Hematopoietic multipotent progenitor cell treated with erythropoietin and hydrocortisone succinate and interleukin-3 and kit ligand, for 8 days (in vitro differentiated cells): ENCODE measurements at places on chromosomes 5 and 9.
A peak's percentile ranks its signal among the peaks of the same experiment; 100 is the strongest.

GRCh38 chr5:157478726-157479125 is 18.7 kb downstream of the NIPAL4 start:
- DNase-seq = no peak

DNA sequence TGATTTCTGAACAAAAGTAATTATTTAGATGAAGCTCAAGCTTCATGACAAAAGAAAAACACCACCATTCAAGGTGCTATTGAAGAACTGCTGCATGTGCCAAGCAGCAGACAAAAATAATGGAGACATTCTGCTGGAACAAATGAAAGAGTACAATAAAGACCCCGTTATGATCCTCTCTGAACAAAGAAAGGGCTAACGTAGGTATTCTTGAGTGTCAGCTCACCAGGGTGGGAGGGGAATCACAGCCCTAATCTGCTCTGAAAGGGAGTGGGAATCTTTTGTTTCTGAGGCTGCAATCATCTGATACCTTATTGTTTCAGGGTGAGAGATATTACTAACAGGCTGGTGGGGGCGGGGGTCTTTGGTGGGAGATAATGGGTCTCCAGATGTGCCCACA is 15.4 kb downstream of the CEMIP2 start:
- DNase-seq = no peak

DNA sequence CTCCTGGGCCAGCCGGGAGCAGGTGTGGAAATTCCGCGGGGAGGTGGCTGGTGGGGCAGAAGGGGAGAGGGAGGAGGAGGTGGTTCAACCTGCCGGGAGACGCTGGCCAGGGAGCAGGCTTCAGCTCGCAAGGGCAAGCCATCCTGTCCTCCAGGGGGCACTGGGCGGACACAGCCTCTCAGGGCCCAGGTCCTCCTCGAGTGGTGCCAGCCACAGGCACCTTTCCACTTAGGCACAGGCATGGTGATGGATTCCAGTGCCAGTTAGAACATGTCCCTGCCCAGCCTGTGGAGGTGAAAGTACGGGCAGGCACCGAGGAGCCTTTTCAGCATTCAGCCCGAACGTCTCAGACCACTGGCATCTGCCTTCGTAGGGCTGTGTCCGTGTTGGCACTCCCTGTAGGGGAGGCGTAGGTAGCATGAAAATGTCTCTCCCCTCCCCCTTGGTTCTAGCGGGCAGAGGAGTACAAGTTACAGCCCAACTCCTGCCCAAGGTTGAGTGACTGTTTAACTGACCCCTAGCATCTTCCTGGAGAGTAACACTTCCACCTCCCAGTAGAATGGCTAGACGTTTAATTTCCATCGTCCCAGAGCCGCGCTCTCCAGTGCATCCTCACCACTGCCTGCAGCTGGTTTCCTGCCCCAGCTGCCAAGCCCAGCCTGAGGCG is 48.9 kb downstream of the DAB2IP start:
- peak; percentile 16 for DNase-seq

DNA sequence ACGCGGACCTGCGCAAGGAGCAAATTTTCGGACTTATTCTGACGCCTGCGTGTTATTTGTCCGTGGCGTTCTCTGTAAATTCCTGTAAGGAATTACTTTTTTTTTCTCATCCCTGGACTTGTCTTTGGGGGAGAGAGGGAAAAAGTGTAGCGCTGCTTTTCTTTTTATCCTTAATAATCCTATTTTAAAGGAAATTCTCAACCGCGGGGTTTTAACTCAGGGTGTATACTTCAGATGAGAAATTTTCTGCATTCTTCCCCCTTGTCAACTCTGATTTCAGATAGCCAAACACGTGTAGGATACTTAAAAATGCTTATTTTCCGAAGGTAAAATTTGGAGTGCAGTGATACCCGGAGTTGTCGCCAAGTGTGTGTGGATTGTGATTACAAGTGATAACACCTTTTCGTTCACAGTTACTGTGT is 853 bp downstream of the DCP2 start:
- DNase-seq = peak; percentile 45

DNA sequence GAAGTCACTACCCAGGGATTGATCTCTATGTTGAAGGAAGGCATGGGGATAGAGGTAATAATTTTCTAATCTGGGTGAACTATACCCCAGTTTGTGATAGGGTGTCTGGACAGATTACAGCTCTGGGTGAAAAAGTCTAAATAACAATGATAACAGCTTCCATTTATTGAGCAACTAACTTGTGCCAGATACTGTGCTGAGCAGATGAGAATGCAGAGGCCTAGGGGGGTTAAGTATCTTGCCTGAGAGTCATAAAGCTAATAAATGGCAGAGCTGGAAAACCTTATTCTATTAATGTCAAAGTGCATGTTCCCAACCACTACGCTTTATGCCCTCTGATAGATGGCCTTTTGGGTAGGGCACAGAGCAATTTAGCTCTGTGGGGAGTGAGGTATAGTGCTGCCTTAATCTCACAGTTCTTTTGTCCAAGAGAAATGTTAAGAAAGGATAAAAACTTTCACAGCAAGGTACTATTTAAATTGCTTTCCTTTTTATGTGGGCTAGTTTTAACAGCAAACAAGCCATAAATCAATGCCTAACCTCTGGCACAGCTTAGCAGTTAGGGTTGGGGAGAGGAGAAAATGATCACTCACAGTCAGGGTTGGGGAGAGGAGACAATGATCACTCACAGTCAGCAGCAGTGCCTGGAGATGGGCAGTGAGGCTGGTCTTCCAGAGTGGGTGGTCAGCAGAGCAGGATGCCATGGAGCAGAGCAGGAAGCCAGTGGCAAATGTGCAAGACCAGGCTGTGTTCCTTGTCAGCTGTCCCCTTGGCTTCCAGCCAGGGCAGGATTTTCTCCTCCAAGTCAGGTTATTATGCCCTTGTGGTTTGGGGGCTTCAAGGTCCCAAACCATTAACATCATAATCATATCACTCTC is 187.0 kb downstream of the CARTPT start:
- DNase-seq = no peak

- no peak for DNase-seq
Observed at GRCh38 chr5:141586246-141586645, 32.6 kb downstream of the DIAPH1 start.

DNA sequence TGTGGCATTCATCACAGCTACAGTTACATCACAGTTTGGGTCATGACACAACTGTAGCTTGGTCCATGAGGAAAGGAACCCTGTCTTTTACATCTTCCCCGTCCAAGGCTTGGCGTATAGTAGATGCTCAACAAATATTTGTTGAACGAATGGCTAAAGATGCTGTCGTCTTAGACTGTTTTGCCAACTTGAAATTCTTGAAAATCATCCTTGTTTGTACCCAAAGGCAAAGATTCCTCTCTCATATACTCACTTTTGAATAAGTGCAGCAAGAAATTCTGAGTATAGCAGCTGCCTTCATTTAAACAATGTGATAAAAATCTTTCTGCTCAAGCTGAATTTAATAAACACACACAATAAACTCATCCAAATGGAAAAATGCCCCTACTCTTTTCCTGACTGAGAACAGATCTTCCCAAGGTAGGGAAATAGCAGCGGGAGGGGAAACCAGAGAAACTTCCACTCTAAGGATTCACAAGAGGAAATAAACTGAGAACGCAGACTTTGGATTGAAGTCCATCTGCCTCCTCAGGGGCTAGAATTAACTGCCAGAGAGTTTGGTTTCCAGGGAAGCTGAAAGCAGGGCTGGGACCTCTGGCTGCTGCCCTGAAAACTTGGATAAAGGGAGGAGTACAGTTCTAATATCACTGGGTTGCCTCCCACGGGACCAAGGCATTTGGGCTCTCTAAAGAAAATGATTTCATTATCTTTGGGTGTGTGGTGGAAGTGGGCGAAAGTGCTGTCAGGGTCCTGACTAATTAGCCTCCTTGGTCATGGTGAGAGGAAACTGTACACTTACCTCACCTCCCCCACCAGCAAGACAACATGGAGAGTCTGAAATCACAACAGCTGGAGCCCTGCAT is 99.1 kb downstream of the DPYSL3 start:
- DNase-seq = no peak

DNA sequence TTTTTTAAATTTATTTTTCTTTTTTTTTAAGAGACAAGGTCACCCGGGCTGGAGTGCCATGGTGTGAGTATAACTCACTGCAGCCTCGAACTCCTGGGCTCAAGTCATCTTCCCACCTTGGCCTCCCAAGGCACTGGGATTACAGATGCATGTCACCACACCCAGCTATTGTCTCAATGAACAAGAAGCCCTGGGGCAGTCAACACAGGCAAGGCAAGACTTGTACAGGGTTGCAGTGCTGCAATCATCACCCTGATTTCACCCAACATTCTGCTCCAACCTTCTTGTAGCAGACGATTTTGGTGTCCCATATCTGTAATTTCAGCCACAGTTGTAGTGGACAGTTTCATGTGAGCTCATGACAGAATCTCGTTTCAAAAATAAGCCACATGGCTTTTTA is 205.8 kb upstream of the KIF2A start:
- DNase-seq = no peak

GRCh38 chr5:149130121-149130914 is 11.0 kb upstream of the ABLIM3 start:
- DNase-seq = no peak

DNA sequence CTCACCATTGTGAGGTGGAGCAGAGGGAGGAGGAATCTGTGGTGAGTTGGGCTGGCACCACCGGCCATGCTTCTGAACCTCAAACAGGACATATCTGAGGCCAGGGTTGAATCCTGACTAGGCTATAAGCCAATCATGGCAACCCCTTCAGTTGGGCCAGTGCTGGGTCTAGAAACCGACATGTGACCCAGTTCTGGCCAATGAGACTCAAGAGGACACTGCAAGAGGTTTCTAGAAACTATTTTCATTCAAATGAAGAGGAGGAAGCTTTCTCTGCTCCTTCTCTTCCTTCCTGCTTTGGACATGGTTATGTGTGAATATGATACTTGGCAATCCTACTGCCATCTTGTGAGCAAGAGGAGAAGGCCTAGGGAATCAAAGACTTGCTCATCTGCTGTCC is 417.7 kb downstream of the SEMA5A start:
- DNase-seq = no peak

GRCh38 chr9:3989915-3990314 is 310.0 kb downstream of the GLIS3 start:
- DNase-seq = no peak

DNA sequence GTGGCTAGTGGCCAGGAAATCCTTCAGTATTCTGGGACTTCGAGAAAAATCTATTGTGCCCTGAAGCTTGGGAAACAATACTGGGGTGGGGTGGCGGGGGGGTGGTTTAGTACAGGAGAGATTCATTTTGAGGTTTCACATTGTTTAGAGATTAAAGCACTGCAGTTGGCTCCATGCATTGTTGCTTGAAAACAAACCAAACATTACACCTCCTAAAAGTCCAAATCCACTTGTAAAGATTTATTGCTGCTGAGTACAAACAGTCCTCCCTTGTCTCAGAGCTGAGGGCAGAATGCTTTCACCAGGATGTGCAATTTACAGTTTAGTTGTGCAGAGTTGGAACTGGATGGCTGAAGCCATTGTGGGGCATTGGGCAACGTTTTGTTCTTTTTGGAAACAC is 49.4 kb downstream of the GGTA1 start:
- no peak for DNase-seq

GRCh38 chr9:121310571-121310970 is 42.6 kb downstream of the GSN start:
- no peak for DNase-seq

DNA sequence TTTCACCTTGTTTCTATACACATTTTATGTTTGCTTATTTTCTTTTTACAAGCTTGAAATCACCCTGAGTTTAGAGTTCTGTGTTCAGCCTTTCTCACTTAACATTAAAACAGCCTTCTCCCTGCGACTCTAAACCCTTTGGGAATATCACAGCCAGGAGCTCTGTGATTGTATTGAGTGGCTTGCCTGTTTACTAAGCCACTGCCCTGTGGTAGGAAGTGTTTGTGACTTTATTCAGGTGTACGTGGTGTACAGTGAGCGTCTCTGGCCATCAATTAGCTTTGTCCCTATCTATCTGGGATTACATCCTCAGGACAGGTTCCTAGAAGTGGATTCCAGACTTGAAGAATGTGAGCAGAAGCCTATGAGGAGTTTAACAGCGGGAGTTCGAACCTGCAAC is 11.0 kb upstream of the NEURL1B start:
- no peak for DNase-seq

DNA sequence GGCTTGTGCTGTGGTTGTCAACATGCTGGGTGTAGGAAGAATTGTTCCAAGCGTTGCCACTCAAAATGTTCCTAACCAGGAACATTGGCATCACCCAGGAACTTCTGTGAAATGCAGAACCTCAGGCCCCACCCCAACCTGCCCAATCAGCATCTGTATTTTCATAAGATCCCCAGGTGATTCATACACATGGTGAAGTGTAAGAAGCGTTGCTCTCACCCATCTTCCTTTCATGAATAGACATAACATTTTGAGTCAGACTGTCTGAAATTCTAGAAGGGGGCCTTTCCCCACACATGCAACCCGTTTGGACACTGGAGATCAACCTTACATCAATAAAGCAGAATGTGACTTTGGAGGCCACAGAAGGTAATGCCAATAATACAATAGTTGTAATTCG is 9.3 kb upstream of the AFAP1L1 start:
- no peak for DNase-seq

- no peak for DNase-seq
Observed at GRCh38 chr5:77627869-77628674, 10.4 kb downstream of the OTP start.

- no peak for DNase-seq
Observed at GRCh38 chr5:143244990-143245389, 158.5 kb downstream of the NR3C1 start.

GRCh38 chr5:181053488-181054121 is 13.5 kb downstream of the BTNL9 start:
- no peak for DNase-seq

DNA sequence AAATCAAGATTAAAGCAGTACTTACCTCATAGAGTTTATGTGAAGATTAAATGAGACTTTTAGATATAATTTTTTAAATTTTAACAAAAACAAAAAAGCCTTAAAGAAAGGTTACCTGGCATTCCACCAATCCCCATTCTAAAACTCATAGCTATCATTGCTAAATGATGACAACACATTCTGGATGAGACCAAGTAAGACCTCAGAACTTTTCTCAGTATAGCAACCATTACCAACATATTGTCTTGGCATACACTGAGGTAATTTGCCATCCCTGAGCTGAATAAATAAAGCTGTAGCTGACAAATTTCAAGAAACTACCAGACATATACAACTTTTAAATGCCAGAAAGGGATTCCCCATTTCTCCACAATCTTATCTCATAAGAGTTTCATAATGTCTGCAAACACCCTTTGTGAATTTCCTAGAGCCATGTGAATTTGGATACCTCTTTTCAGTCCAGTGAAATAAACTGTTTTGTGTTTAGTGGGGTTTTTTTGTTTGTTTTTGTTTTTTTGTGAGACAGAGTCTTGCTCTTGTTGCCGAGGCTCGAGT is 29.5 kb downstream of the RANBP3L start:
- no peak for DNase-seq

DNA sequence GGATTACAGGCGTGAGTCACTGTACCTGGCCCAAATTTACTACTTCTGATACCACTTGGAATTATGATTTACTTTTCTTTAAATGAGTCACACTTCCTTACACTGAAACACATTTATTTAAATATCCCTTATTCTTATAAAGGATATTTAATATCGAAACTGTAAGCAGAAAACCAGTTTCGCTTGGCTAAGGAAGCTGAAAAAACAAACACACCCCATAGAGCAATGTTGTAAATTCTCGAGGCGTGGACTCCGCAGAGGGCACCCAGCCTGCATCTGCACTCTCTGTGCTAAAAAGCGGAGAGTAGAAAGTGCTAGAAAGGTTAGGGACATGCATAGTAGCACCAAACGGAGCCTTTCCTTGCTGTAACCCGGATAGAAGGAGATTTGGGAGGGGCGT is 86.5 kb downstream of the HMCN2 start:
- no peak for DNase-seq
